Esophagus squamous epithelium (tissue), 5 donors: ENCODE measurements at places on chromosomes 4 and X. TPM values are rescaled to one million over a fixed set of nuclear protein-coding genes. Genes with fewer than 3 reads are reported as not detected.

- H3K27ac ChIP-seq: no peak overlapping the region
- no peak overlapping the region for H3K4me3 ChIP-seq
- H3K36me3 ChIP-seq: no peaks in the 10 kb centered on the region
- no peaks in the 10 kb centered on the region for H3K27me3 ChIP-seq
Measured at GRCh38 chrX:156000361-156000926, 2.9 kb downstream of the IL9R start.

GRCh38 chr4:142272452-142272851, 573.6 kb downstream of the INPP4B start:
- H3K4me3 ChIP-seq: no peak overlapping the region
- no peaks in the 10 kb centered on the region for H3K4me1 ChIP-seq
- H3K36me3 ChIP-seq: no peaks in the 10 kb centered on the region
- H3K27ac ChIP-seq: no peak overlapping the region
- no peak for DNase-seq

- DNase-seq: no peak
- no peak overlapping the region for H3K4me3 ChIP-seq
- H3K36me3 ChIP-seq: no peaks in the 10 kb centered on the region
- no peak overlapping the region for H3K27ac ChIP-seq
Measured at GRCh38 chr4:99136329-99136728, 7.8 kb downstream of the ADH4 start.

DNA sequence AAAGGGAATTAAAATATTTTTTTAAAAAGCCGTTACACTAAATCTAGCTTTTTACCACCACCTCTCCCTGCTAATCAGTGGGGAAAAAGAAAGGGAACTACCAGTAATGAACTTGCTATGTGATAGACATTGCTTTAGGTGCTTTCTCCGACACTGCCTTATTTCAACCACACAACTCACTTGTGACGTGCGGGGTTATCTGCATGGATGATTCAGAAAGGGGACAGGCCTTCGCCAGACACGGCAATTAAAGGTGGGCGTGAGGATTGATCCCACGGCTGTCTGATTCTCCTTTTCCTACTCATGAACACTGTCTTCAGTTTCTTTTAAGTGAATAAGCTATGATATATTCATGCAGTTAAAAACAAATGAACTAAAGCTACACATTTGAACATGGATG, 882 bp upstream of the CXCR3 start:
- no peaks in the 10 kb centered on the region for H3K36me3 ChIP-seq
- DNase-seq: no peak

GRCh38 chr4:19358015-19358414, 893.7 kb upstream of the SLIT2 start:
- no peak overlapping the region for H3K27ac ChIP-seq
- no peak overlapping the region for H3K4me3 ChIP-seq
- H3K27me3 ChIP-seq: no peaks in the 10 kb centered on the region
- no peaks in the 10 kb centered on the region for H3K36me3 ChIP-seq
- no peak for DNase-seq

GRCh38 chr4:185286571-185286970, 77.2 kb downstream of the SNX25 start:
- H3K4me3 ChIP-seq: no peak overlapping the region
- H3K27me3 ChIP-seq: no peaks in the 10 kb centered on the region
- no peak for DNase-seq

DNA sequence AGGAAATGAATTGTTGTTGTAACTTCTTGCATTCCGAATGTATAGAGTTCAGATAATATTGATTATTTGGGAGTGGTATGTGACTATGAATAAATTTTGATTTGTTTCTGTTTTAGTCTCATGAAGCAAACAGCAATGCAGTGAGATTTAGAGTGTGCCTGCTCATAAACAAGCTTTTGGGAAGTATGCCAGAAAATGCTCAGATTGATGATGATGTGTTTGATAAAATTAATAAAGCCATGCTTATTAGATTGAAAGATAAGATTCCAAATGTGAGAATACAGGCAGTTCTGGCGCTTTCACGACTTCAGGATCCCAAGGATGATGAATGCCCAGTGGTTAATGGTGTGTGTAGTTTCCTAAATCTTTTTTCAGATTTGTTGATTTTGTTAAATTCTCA, 2.0 kb downstream of the NCAPG start:
- H3K36me3 ChIP-seq: no peaks in the 10 kb centered on the region
- H3K27ac ChIP-seq: no peak overlapping the region
- H3K4me3 ChIP-seq: no peak overlapping the region

GRCh38 chr4:158374318-158374717, 147.4 kb upstream of the RXFP1 start:
- no peak overlapping the region for H3K4me3 ChIP-seq
- H3K27me3 ChIP-seq: no peaks in the 10 kb centered on the region
- H3K27ac ChIP-seq: no peak overlapping the region
- no peak for DNase-seq
- no peaks in the 10 kb centered on the region for H3K4me1 ChIP-seq
- no peaks in the 10 kb centered on the region for H3K36me3 ChIP-seq

- no peak overlapping the region for H3K4me3 ChIP-seq
- no peak for DNase-seq
- H3K4me1 ChIP-seq: no peaks in the 10 kb centered on the region
- no peaks in the 10 kb centered on the region for H3K27me3 ChIP-seq
Measured at GRCh38 chr4:151940926-151941617, 180.3 kb upstream of the GATB start.

DNA sequence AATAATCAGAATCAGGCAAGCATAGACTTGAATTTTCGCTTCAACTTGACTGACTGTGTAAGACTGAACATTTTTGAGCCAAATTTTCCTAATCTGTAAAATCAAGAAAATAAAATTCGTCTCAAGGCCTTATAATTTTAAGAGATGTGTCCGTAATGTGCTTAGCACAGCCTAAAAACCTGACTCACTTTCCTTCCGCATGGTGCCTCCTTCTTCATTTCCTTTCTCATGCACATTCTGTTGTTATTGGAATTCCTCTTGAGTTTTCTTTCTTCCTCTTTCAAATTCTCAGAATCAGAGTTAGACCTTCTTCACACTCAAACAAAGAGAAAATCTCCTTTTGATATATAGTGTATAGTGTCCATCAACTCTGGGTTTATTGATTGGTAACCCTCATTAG, 208.9 kb upstream of the SLIT2 start:
- no peak for DNase-seq
- no peaks in the 10 kb centered on the region for H3K4me1 ChIP-seq
- no peaks in the 10 kb centered on the region for H3K27me3 ChIP-seq
- no peak overlapping the region for H3K27ac ChIP-seq
- H3K4me3 ChIP-seq: no peak overlapping the region

- H3K4me3 ChIP-seq: no peak overlapping the region
- H3K4me1 ChIP-seq: no peaks in the 10 kb centered on the region
- no peak for DNase-seq
- H3K36me3 ChIP-seq: no peaks in the 10 kb centered on the region
Measured at GRCh38 chr4:25069014-25069413, 38.3 kb upstream of the LGI2 start.

VCX3B gene
- total RNA-seq: not detected

DNA sequence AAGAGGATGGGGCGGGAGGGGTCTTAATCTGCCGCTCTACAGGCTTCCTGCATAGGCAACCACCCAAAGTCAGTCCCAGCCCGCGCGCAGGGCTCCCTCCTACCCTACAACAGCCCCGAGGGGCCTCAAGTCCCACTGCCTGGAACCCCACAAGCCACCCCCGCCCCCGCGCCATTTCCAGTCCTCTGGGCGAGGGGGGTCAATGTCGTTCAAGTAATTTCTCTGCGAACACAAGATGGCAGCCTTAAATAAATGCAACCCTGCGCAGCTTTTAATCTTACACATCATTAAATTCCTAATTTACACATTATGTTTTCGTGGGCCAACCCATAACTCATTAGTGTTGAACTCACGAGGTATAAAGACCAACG, 92.9 kb downstream of the BCOR start:
- peaks cover 2% of the 10 kb centered on the region for H3K27me3 ChIP-seq
- no peaks in the 10 kb centered on the region for H3K36me3 ChIP-seq
- H3K4me1 ChIP-seq: peaks cover 18% of the 10 kb centered on the region
- H3K4me3 ChIP-seq: peak overlapping the region; percentile 27
- DNase-seq: no peak

BANK1 gene
- total RNA-seq: 0.27 TPM

- no peak overlapping the region for H3K27ac ChIP-seq
- no peak for DNase-seq
- no peaks in the 10 kb centered on the region for H3K36me3 ChIP-seq
- no peaks in the 10 kb centered on the region for H3K27me3 ChIP-seq
- no peak overlapping the region for H3K4me3 ChIP-seq
- no peaks in the 10 kb centered on the region for H3K4me1 ChIP-seq
Measured at GRCh38 chr4:164924670-164925238, 47.8 kb downstream of the APELA start.

CENPE gene
- 14.3 TPM for total RNA-seq
